Left lung (tissue), 14 donors: ENCODE measurements at places on chromosomes 3 and 15. TPM values are rescaled to one million over a fixed set of nuclear protein-coding genes. Genes with fewer than 3 reads are reported as not detected.

The KBTBD13 gene
- 0.71 TPM for polyA plus RNA-seq

The COL8A1 gene
- 3.1 TPM for polyA plus RNA-seq

The DHFR2 gene
- 10.9 TPM for polyA plus RNA-seq

The MORC1 gene
- polyA plus RNA-seq, result not detected

The MYO9A gene
- 40.8 TPM for polyA plus RNA-seq

GRCh38 chr3:184590795-184591194, 29.2 kb downstream of the EPHB3 start:
- DNase-seq, result peak; percentile 40

DNA sequence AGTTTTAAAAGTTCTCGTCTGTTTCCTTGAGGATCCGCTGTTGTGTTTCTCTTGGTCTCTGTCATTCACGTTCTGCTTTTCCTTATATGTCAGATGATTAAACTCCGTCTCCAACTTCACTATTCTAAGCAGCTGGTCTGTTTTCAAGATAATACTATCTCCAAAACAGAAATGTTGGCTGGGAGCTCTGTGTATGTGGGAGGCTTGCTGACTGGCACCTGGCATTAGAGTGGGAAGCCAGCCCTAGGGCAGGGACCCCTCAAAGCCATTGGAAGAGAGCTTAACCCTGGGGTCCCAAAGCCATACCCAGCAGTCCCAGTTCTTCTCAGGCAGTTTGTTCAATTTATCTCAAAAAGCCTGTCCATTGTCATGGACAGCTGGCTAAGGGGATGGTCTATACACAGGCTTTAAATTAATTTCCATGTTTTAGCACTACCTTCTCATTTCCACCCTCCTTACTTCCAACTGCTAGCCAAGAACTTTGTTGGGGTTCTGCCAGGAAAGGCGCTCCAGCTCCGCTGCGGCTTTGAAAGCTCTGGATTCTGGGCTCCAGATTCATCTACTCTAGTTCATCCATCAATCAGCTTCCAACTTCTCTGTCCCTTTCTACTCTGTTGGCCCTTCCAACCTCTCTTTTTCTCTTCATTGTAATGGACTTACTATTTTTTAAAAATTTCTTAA, 9.2 kb downstream of the BTBD1 start:
- DNase-seq, result no peak

DNA sequence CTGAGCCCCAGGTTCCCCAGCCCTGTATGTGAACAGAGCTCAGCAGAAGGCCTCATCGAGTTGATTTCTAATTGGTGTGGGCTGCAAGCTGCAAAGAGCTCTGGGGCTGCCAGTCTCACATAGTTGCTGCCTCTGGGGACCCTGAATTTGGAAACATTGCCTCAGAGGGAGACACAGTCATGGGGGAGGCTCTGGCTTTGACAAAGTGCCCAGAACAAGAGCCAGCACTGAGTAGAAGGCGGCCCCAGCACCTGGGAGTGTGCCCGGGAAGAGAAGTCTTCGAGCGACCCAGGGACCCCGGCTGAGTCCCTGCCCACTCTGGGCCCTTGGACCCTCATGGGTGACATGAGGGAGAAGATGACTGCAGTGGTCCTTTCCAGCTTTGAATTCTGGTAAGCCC, 7.3 kb downstream of the NTRK3 start:
- DNase-seq, result no peak

DNA sequence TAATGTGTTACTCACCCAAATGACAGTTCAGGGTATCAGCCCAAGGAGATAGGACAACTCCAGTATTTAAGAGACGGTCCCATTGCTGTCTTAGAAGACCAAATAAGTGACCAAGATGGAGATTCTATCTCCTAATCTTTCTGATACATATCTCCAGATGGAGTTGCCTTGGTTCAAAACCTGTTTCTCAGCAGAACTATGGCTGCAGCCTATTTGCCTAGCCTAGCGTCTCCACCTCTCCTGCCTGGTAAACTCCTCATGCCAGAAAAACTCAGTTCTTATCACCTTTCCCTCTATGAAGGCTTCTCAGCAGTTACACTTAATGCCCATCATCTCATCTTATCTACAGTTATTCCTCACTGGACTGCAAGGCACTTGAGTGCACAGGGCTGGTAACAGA, 1.2 kb upstream of the CSPG5 start:
- no peak for DNase-seq

DNA sequence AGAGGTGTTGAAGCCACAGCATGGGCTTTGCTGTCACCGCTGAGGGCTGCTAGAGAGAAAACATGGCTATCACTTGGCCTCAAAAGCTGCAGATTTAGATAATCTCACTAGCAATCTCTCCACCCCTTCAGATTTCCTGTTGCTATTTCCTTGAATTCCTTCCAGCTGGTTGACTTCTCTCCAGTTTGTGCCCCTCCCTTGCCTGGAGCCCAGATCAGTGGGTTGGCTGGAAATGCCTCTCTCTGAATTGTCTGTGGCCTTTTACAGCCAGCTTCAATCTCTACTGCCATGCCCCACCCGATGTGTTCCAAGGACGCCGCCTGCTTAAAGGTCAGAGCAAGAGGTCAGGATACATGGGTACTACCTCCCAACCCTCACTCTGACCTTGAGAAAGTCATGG, 294.1 kb downstream of the NTRK3 start:
- no peak for DNase-seq

DNA sequence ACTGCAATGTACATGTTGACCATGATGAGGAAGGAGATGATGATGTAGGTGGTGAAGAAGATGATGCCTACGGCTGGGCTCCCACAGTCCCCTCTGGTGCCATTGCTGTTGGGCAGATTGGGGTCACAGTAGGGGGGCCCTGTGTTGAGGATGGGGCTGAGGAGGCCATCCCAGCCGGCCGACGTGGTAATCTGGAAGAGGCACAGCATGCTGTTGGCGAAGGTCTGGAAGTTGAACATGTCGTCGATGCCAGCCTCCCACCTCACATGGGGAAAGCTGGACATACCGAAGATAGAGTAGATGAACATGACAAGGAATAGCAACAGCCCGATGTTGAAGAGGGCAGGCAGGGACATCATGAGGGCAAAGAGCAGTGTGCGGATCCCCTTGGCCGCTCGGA, 48.6 kb upstream of the SCN5A start:
- no peak for DNase-seq

GRCh38 chr3:140244893-140245292, 309.9 kb downstream of the CLSTN2 start:
- DNase-seq, result no peak

GRCh38 chr3:13133471-13133981, 60.3 kb upstream of the IQSEC1 start:
- DNase-seq, result peak; percentile 22

DNA sequence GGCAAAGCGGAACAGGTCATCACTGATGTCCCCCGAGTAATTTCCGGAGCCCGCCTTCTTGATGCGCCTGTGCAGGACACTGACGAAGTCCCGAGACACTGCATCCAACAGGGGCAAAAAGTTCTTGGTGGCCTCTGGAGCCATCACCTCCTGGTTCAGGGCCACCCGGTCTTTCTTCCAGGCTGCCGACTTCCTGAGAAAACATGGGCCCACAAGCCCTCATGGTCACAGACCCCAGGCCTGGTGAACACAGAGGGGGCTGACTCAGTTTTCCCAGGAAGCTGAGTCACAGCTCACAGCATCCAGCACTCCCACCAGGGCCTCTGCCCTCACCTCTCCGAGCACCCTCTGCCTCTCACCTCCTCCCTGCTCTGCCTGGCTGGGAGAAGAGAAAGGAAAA, 22.4 kb downstream of the CYP11A1 start:
- no peak for DNase-seq

- no peak for DNase-seq
These were observed 88.6 kb downstream of the NR1I2 start for GRCh38 chr3:119870512-119870911.

GRCh38 chr3:46661776-46662766, 31.4 kb downstream of the ALS2CL start:
- DNase-seq, result no peak

DNA sequence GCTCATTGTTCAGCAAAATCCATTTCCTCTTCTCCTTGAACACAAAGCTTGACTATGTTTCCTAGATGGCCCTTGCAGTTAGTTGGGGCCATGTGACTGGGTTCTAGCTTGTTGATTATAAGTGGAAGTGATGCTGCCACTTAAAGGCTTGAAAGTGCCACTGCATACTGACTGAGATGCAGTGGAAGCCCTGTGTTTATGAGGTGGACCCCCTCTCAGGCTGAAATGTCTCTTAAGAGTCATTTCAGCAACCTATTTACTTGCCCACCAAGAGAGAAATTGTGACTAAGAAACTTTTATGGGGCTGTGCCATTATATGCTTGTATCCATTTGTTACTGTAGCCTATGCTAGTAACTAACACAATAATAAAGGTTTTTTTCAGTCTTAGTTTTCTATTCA, 8.4 kb upstream of the ANP32A start:
- DNase-seq, result no peak

GRCh38 chr3:127585163-127585812, 5.2 kb downstream of the TPRA1 start:
- no peak for DNase-seq

GRCh38 chr3:154182322-154182922, 61.2 kb downstream of the ARHGEF26 start:
- no peak for DNase-seq

- no peak for DNase-seq
These were observed 140.8 kb downstream of the TP63 start for GRCh38 chr3:189771842-189772450.

- no peak for DNase-seq
These were observed 123.3 kb upstream of the CTNNB1 start for GRCh38 chr3:41075975-41076374.

- DNase-seq, result no peak
These were observed 427.9 kb downstream of the WDR72 start for GRCh38 chr15:53331328-53332190.

- DNase-seq, result no peak
These were observed 60.6 kb upstream of the GCNT3 start for GRCh38 chr15:59550956-59551355.

DNA sequence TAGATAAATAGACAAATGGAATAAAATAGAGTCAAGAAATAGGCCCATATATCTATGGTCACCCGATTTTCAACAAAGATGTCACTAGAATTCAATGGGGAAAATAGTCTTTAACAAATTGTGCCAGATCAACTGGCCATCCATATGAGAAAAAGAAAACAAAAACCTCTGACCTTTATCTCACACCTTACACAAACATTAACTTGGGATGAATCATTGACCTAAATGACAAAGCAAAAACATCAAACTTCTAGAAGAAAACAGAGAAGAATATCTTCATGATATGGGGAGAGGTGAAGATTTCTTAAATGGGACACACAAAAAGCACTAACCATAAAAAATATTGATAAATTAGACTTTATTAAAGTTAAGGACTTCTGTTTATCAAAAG, 31.9 kb downstream of the ITGA11 start:
- no peak for DNase-seq

- DNase-seq, result no peak
These were observed 210.8 kb upstream of the NR2F2 start for GRCh38 chr15:96119734-96120133.

DNA sequence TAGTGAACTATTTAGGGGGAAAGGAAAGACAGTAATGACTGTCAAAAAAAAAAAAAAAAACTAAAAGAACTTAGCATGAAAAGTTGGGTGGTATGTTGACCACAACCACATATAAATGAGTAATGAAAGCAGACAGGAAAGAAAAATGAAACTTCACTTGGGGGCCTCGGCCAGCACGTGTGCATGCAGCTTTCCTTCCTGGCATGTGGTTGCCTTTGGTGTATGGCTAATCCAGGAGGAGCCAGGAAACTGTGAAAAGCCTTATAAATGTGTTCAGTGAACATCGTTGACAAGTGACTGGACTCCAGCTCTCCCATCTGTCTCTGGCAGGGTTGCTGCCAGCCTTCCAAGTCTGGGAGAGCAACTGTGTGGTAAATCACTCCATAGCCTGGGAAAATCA, 195.1 kb downstream of the DTWD1 start:
- no peak for DNase-seq
